ELF-1 (cell line): ENCODE measurements at places on chromosomes 1 and 21.
A peak's percentile ranks its signal among the peaks of the same experiment; 100 is the strongest.

- DNase-seq: no peak
These were observed 576.6 kb downstream of the ADGRL2 start for GRCh38 chr1:82377201-82377884.

- DNase-seq: peak; percentile 51
These were observed 48.9 kb upstream of the SLC2A1 start for GRCh38 chr1:43007377-43008114.

DNA sequence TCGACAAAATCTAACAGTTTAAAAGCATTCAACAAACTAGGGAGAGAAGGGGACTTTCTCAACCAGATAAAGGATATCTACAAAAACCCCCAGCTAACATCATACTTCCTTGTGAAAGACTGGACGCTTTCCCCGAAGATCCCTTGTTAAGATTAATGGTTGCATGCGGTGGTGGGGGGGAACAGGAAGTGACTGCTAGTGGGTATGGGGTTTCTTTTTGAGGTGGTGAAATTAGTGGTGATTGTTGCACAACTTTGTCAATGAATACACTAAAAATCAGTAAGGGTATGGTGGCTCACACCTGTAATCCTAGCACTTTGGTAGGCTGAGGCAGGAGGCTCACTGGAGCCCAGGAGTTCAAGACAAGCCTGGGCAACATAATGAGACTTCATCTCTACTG lies 26.9 kb upstream of the EYA3 start:
- no peak for DNase-seq

GRCh38 chr1:180041582-180041981 lies 87.0 kb downstream of the CEP350 start:
- DNase-seq: no peak

GRCh38 chr1:15542388-15543250 lies 16.0 kb downstream of the DNAJC16 start:
- no peak for DNase-seq

DNA sequence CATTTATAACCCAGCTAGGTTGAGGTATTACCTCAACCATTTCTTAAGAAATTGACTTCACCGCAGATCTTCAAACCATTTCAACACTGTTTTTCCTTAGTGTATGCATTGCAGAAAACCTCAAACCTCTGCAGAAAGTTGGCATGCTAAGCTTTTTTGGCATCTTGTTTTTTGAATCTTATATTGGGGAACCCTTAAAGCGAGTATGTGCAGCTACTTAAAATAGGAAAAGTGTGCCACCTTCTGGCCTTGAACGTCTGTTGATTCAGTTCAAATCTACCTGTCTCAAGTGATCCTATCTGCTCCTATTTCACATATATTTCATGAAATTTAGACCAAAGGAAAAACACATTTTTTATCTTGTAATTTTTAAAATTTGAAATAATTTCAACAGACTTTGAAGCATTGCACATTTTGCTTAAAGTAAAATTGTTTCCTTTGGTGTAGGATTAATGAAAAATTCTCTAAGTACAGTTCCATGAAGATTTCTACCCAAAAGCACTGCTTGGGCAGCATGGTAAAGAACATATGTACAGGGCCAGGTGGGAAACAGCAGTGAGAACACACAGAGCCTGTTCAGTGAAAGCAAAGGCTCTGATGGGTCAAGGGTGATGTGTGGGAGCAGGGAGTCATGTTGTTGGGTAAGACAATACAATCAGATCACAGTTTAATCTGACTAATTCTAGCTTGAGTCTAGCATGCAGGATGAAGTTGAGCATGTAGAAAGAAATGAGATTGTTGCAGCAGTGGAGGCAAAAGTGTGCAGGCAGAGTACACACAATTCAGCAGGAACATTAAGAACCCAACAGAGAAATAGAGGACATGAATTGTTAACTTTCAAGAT lies 17.2 kb downstream of the HENMT1 start:
- DNase-seq: no peak

DNA sequence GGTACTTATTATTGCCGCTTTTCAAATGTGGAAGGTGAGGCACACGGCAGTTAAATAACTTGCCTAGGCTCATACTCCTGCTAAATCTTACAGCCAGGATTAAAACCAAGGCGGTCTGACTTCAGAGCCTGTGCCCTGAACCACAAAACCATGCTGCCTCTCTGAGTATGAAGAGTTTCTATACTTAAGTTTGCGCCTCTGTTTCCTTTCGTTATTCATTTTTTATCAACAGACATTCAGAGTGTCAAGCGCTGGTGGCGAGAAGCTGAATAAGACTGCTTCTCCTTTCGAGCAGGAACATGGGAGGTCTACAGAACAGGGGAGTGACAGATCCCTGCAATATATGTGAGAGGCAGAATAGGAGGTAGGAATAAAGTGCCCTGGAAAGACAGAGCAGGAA lies 96.0 kb upstream of the DUSP10 start:
- DNase-seq: no peak

DNA sequence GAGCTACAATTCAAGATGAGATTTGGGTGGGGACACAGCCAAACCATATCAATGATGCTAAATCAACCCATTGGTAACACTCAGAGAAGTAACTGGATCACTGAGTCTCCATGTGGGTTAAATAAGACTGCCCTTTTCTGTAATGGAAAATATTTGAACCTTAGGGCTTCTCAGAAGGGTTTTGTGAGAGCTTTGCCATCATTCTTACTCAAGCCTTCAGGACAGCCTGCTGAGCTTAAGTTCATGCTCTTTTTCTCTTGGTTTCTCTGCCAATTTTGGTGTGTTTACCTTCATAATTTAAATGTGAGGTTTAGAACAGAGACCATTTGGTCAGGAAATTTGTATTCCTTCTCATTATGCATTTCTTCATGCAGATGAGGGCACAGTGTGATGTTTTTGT lies 74.7 kb downstream of the DISC1 start:
- DNase-seq: no peak

DNA sequence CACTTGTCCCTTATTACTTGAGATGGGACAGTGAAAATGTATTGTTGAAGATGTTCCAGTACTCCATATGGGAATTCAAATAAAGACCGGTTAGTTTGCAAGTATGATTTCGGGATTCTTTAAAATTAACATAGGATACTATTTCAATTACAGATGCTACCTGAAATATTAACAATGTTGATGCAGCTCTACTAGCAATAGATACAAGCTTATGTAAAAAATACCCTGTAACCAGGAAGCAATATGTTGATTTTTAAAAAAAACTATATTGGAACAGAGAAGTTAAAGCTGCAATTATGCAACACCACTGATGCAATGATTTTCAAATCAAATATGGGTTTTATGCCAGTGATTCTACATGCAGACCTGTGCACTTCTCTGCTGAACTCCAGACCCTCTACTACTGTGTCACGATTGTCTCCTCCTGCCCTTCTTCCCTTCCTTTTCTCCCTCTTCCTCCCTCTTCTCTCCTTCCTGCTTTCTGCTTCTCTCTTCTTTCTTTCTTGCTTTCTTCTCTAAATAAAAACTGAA lies 179.2 kb downstream of the ATP6V1G3 start:
- no peak for DNase-seq

GRCh38 chr1:184559117-184559713 lies 172.4 kb downstream of the C1orf21 start:
- DNase-seq: no peak

DNA sequence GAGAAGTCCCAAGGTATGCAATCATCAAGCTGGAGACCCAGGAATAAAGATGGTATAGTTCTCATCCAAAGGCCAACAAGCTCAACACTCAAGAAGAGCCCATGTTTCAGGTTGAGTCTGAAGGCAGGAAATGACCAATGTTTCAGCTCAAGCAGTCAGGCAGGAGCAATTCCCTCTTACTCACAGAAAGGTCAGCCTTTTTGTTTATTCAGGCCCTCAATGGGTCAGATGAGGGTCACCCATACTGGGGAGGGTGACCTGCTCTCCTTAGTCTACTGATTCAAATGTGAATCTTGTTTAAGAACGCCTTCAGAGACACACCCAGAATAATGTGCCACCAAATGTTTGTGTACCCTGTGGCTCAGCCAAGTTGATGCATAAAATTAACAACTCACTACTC lies 262.4 kb downstream of the USP25 start:
- no peak for DNase-seq

DNA sequence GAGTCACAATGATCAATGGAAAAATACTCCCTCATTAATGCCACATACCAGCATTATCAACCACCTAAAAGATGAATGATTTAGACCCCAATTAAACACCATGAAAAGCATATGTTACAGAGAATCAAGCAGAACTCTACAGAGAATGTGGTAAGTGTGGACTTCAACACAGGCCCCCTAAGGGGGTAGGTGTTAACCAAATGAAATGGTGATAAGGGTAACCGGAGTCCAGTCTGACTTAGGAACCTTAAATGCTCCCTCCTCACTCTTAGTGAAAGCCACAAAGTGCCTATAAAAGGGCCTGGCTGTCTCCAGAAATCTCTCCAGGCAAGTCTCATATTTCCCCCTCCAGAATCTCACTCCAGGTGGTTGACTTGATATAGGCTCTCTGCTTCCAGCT lies 149.2 kb upstream of the FOXD3 start:
- no peak for DNase-seq

- DNase-seq: no peak
These were observed 2.6 kb downstream of the GADD45A start for GRCh38 chr1:67687649-67688048.
